ENCODE measurements at places on chromosomes 7 and 10.

GRCh38 chr10:22672319-22673090 lies 41.9 kb downstream of the PIP4K2A start:
- no peak for DNase-seq

GRCh38 chr10:132836248-132836831 lies 50.4 kb upstream of the NKX6-2 start:
- DNase-seq: no peak

GRCh38 chr10:80924063-80924952 lies 386.6 kb downstream of the SH2D4B start:
- no peak for DNase-seq

DNA sequence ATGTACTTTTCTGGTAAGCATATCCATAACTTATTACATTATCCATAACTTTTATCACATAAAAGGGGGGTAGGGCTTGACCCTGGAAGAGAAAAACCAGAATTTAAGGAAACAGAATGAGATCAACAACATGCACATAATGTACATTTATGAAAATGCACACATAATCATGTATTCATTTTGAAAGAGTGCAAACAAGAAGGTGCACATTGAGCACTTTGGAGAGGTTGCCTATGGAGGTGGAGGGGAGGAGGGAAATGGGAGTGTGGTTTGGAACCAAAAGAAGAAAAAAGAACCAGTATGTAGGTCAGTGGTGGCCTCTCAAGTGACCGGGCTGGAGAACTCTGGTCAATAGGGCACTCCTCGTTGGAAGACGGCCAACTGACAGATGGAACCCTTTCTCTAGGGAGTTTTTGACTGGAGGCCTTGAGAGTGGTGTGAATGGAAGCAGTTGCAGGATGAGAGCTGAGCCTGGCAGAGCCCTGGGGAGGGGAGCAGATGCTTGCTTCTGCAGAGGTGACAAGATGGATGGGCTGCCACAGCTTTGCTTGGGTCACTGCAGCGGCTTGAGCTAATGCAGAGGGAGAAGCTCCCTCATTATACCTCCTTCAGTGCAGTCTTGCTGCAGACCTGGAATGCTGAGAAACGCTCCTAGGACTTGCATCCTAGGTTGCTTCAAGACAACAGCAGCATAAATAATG lies 192.7 kb downstream of the SEC23IP start:
- DNase-seq: no peak

DNA sequence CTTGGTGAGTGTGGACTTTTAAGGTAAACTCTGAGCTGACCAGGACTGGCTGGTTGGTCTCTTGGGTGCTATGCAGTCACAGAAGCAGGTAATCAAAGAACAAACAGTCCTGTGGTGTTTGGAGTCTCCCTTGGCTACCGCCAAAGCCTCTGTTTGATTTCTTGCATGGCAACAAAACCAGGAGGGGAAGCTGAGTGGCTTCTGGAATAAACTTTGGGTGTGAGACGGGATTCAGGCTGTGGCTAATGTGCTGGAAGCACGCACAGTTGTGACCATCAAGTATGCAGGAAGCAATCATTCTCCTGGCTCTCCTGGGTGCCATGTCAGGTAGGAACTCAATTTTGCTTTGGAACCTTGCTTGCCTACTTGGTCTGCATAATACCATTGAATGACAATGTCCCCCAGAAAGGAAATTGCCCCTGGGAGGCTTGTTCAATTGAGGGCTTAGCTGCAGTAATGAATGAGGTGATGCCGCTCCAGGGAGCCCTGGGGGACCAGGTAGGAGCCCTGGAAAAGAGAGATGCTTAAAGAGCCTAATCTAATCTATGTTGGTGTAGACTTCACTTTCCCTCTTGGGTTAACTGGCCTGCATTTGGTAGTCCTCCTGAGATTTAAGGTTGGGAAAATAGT lies at the start of gene CDHR3:
Gene CDHR3 (plus strand): TSS at position 227 of the 630 bp plus-strand sequence. CDS start 55 bp downstream, at position 282.
- no peak for DNase-seq

DNA sequence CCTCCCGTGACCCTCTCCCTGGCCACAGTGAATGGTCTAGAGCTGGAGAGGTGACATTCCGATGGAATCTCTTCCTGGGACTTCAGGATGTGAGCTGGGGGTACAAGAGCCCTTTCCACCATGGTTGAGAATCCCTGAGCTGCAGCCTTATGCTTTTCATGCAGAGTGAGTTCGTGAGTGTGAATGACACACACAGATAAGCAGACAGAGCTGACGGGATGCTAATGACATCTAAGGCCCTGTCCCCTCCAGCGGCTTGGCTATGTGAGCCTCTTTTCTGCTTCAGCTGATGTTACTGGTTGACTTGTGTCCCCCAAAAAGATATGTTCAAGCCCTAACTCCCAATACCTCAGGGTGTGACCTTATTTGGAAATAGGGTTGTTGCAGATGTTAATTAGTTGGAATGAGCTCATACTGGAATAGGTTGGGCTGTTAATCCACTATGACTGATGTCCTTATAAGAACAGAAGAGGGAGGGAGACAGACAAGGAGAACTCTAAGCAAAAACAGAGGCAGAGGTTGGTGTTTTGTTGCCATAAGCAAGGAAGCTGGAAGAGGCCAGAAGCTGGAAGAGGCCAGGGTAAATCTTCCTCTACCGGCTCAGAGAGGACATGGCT lies 111.1 kb upstream of the AFAP1L2 start:
- no peak for DNase-seq

DNA sequence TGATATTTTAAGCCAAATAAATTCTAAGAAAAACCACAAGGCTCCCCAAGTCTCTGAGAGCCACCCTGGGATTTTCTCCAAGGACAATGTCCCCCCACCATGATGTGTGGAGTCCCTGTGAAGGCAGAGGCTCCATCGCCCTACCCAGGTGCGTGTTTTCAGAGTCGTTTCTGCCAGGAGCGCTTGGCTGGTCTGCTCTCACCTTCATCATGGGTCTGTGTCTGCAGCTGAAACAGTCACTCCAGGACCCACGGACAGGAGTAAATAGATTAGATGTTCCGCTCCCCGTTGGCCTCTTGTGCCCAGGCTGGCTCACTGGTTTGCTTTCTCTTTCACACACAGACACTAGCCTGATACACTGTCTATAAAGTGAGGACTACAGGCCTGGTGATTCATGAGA lies 217.5 kb downstream of the SFMBT2 start:
- no peak for DNase-seq

DNA sequence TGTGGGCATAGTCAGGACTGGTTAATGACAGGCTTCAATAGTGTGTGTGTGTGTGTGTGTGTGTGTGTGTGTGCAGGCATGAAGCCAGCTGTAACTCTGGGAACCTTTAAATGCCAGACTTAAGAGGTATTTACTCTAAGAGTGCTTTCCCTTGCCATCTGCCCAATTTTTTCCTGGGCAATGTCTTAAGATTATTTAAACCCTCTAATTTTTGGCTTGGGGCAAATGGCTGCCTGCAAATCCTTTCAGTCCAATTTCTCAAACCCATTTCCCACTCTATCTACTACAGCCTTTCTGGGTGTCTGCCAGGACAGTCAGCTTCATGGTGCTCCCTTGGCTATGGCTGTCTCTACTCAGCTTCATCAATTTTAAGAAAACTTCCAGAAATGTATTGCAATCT lies 62.6 kb upstream of the C1GALT1 start:
- DNase-seq: no peak

DNA sequence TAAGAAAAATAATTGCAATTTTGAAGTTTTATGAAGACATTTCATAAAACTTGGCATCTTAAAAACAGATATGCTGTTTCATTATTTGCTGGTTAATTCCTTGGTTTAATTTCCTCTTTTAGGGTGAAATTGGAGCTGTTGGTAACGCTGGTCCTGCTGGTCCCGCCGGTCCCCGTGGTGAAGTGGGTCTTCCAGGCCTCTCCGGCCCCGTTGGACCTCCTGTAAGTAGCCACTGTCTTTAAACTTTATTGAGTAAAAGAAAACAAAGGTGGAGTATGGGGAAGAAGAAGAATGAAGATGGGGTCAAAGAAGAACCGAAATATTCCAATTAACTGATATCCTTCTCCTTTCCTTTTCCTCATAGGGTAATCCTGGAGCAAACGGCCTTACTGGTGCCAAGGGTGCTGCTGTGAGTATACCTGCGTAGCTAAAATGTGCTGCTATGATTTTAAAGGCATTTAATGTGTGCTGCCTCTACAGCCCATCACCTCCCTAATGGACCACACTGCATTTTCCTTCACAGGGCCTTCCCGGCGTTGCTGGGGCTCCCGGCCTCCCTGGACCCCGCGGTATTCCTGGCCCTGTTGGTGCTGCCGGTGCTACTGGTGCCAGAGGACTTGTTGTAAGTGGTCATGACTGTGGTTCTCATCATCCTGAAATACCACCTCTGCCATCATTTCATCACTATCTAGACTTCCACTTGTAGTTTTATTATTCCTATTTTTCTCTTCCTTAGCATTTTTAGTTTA lies 14.7 kb downstream of the COL1A2 start:
- no peak for DNase-seq

- DNase-seq: no peak
Measured at GRCh38 chr7:96224685-96225084, 97.2 kb downstream of the SLC25A13 start.

GRCh38 chr7:93147363-93147762 lies 822 bp downstream of the SAMD9L start:
- peak; percentile 16 for DNase-seq

DNA sequence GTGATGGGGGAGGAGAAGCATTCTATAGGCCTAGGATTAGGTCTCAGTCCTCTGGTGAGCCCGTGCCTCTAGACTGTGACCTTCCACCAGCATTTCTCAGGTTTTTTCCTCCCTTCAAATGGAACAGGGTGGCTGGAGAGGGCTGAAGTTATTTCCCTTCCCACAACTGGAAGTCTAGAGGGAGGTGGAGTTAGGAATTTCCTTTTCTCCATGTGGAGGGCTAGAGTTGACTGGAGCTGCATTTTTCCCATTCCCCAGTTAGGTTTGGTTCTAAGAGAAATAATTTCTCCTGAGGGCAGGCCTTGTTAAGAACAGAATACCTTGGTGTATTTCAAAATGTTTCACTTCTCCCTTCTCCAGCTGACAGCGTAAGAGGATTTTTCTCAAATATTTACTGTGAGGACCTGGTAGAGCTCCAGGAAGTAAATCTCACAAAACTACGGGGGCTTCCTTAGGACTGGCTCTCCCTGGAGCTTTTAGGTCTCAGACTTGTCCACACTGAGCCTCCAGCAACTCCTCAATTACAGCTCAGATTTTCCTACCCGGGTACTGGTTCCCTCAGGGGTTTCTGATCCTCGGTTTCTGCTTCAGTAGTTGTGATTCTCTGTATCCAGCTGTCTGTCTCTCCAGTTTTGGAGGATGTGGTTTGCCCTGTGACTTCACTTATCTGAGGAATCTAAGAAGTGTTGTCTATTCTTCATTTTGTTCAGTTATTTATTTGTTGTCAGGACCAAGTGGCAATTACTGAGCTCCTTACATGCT lies 6.0 kb upstream of the REEP3 start:
- DNase-seq: no peak

GRCh38 chr7:53996876-53997275 lies 545.3 kb upstream of the VSTM2A start:
- DNase-seq: no peak

DNA sequence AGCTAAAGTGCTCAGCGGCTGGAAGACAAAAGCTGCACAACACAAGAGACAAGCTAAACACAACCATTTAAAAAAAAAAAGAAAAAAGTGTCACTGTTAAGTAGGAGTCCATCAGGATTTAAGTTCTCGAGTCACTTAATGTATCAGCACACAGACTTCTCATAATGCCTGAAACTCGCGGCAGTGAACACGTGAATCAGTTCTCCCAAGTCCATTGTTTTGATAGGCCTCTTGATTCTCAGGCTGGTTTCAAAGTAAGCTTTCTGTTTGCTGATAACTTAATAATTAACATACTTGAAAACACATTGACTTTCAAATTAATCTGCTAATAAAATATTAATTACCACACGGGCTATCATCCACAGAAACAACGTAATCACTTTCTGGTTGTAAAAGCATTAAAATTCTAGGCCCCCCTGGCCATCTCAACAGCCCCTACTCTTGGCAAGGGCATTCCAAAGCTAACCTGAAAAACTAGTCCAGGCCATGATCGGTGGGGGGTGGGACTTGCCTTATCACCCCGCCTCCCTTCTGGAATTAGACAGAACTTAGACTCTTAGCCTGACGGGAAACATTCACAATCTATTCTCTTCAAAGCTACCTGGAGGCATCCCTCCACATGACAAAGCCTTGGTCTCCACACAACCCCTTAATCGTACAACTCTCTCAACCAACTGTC lies 129.0 kb downstream of the DIP2C start:
- DNase-seq: no peak

- DNase-seq: no peak
Measured at GRCh38 chr7:45057878-45058277, 30.9 kb downstream of the NACAD start.

DNA sequence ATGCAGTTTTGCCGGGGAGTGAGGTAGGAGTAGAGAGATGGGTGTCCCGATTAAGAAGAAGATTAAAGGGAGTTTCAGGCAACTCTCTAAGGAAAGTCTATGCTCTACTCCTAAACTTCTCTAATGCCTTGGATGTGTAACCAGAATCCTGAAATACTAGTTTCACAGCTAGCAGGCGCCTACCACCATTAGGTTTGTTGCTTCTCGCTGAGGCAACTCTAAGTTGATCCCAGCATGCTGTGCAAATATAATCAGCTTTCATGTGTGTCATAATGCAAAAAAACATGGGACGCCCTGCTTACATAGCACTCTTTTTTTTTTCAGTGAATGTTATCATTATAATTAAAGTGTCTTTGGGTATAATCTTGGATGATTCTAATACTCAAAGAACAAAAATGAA lies 50.4 kb upstream of the FAM3C start:
- no peak for DNase-seq

DNA sequence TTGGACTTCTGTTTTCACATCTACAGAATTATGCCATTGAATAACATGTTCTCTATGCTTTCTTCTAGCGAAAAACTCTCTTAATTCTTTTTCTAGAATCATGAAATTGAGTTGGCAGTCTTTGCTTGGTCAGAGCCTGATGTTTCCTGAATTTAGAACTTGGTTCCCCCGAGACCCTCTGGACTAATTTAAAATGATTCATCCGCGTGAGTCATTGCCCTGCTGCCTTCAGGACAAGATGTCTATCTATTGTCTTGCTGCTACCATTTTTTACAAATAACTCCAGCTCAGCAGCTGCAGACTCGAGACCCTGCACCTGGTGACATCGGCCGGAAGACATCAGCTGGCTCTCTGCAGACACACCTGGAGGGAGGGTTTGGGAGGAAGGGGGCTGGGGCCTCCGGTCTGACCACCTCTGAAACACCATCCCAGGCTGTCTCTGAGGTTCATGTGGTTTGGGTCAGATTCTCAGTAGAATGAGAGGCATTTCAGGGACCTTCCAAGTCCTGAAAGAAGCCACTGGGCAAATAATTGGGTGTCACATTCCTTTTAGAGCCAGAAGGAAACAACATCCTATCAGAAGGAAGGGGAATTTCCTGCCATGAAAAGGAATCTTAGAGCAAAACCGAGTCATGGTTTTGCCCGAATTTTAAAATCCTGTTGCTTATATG lies 20.9 kb upstream of the KLF6 start:
- DNase-seq: peak; percentile 70

Data from uterus (tissue), 4 donors.